ENCODE measurements at places on chromosomes 11 and 22.

DNA sequence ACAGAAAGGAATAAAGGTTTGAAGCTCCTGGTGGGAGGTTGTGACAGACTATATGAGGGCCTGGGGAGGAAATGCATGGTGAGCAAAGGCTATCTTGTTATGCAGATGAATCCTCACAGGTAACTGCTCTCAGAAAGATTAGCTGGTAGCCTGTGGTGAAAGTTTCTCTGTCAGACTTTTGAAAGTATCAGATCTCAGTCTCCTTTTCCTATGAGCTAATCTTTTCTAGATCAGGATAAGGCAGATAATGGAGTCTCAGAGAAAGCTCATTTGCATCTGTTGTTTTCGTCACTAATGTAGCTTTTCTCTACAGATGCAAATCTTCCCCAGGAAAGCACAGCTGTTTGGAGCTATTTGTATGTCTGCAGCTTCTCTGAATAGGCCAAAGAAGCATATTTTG lies 21.0 kb upstream of the OR6X1 start:
- DNase-seq: no peak

GRCh38 chr11:122933416-122933815 lies 48.2 kb downstream of the BSX start:
- DNase-seq: no peak

- no peak for DNase-seq
Observed at GRCh38 chr11:119612814-119613213, 116.2 kb downstream of the NECTIN1 start.

- DNase-seq: no peak
Observed at GRCh38 chr11:69002110-69002569, 10.9 kb downstream of the MRGPRF start.

DNA sequence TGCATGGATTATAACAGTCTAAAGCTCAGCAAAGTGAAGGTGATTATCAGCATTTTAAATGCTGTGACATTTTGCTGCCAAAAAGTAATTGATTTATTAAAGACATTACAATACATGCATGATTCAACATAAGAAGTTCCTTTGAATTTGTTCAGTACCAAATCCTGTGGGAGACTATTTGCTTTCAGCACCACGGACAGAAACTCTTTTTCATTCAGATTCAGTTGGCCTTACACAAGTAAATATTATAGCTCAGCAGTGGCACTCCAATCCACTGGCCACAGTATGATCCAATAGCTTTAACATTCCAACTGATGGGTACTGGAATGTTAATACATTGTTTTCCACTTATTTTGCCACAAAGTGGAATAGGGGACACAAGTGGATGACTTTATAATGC lies 806.7 kb downstream of the NTM start:
- no peak for DNase-seq

DNA sequence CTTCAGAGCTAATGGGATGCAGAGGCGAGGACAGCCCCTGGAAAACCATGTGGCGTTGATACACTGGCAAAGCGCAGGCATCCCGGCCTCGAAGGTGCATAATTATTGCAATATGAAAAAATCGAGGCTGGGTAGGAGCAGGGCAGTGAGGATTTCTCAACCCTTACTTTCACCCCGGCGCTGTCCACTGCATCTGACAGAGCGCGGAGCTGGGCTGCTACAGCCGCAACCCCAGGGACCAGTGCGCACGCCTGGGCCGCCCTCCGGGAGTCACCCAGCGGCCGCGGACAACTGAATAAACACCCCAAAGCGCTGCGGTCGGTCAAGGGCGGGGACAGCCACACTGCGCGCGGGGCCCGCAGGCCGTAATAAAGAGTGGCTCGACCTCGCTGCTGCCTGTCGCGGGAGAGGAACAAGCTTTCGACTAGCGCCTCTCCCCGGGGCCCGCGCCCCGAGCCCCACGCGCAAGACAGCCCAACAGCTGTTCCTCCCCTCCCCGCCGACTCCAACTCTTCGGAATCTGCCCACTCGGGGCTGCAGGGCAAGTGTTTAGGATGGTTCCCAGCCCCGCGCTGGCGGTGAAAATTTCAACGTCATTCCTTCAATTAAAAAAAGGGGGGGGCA lies 3.6 kb upstream of the WT1 start:
- no peak for DNase-seq

GRCh38 chr11:5596607-5597201 lies at the start of gene TRIM6:
TRIM6 (plus strand) TSS chr11:5596637; CDS start chr11:5596898, 261 bp downstream.
- no peak for DNase-seq

- no peak for DNase-seq
Observed at GRCh38 chr11:18080451-18080850, 25.4 kb downstream of the SAAL1 start.

Measured in Panc1 (cell line).